ENCODE measurements at places on chromosomes 11 and 22. TPM values are rescaled to one million over a fixed set of nuclear protein-coding genes. Genes with fewer than 3 reads are reported as not detected.
A peak's percentile ranks its signal among the peaks of the same experiment; 100 is the strongest.

DNA sequence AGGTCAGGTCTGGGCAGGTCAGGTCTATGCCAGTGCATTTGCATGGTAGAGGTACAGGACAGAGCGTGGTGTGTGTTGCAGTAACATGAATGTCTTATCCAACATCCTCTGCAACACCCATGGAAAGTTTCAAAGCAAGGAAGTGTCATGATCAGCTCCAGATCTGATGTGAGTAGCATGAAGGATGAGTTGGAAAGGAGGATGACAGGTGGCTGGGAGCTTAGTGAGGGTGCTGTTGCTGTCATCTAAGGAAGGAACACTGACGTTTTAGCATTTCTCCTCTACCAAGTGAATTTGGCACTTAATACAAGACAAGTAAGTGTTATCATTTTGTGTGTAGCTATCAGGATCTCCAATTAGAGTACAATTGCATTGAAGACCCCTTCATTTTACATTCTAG is 65.1 kb downstream of the GRK3 start:
- DNase-seq: no peak

- DNase-seq: peak; percentile 68
Measured at GRCh38 chr11:108501396-108501795, 3.2 kb upstream of the POGLUT3 start.

DNA sequence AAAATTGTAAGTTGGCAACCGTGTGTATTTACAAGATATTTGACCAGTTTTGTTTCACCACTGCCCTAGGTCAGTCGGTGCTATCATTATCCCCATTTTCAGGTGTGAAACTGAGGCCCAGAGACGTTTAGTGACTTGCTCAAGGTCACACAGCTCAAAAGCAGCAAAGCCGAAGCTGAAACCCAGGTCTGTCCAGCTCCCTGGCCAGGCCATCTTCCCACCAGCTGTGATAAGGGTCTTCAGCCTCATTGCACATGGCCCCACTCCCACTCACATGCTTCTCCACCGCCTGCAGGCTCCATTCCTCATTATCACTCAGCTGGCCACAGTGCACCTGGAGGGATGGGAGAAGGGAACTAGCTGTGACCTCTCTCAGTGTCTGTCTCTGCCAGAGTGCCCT is 83.2 kb downstream of the PDE2A start:
- DNase-seq: no peak

DNA sequence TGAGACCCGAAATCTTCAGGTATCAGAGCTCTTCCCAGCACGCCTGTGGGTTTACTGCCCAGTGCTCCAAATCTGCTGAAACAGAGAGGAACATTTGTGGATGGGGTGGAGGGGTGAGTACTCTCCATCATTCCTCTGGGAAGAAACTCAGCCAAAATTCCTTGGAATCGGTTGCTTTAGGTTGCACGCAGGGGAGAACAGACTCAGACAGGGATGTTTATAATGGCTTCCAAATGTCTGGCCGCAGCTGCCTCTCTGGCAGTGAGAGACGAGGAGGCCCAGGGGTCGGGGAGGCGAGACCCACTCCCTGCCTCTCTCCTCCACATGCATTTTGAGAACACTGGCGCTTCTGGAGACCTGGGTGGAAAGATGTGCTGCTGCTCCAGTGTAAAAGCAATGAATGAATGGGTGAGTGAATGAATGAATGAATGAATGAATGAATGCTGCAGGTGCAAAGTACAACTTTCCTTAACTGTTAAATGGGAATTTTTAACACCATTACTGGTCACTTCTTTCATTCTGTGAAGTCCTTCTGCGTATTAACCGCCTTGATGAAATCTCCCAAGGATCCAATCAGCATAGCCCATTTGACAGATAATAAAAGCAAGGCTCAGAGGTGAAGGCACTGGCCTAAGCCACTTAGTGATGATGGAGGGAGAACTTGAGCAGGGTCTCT is 437.4 kb downstream of the MIAT start:
- peak; percentile 94 for DNase-seq

Gene IRAG1
- total RNA-seq: 2.7 TPM

DNA sequence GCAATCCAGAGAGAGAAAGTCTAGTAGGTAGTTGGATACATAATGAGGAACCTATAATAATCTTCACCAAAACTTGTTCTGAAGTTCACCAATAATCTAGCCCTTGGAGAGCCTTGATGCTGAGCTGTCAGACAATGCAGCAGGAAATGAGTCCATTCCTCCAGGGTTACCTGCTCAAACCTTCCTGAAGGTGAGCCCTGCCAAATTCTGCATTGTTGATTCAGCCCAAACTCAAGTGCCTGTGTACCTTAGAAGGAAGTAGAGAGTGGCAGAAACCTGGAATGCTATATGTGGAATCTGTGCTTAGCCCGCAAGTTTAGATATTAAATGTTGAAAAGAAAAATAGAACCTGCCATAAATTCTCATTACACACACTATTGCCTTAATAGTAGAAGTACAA is 77.4 kb upstream of the SPON1 start:
- DNase-seq: no peak

DNA sequence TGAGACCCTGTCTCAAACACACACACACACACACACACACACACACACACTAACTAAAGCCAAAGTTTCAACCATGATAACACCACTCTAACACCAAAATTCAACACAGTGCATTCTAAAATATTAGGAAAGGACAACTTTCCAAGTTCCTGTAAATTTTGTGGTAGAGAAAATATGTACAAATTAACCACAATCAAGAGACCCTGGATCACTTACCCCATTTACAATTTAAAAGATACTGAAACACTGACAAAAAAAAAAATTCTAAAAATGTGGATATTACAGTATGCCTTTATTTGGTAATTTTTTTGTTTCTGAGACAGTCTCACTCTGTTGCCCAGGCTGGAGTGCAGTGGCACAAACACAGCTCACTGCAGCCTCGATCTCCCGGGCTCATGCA is 9.7 kb downstream of the MRTFA start:
- DNase-seq: no peak
